ENCODE measurements at places on chromosomes 7 and 10.
A peak's percentile ranks its signal among the peaks of the same experiment; 100 is the strongest.

GRCh38 chr10:67770537-67770936, 67.5 kb downstream of the DNAJC12 start:
- no peak for DNase-seq

- DNase-seq, result no peak
Observed at GRCh38 chr10:78337646-78338391, 304.2 kb downstream of the RPS24 start.

DNA sequence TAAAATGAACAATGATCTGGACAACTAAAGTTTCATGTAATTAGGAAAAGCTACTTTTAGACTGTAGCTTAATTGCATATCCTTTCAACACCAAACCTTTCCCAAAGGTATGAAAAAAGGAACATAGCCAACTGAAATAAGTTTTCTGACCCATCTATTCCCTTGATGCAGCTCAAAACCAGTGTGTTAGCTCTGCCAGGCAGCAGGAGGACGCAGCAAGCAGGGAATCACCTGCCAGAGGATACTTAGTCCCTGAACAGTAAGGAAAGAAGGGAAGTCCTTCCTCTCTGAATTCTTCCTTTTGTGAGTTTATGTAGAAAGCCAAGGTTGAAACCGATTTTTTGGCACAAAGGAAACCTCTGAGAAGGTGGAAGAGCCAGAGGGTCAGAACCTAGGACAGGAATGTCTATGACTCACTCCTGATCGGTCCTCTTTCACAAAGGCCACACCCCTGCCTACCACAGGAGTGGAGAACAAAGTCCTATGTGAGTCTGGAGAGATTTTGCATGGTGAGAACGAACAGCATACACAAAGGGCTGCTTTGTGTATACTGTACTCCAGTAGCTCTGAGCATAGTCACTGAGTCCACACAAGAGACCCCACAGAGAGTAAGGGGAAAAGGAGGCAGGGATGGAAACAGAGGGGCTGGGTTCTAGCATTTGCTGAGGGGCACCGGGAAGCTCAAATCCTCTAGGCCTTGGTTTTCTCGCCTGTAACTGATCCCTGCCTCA, 68.8 kb upstream of the GSDME start:
- DNase-seq, result peak; percentile 7

DNA sequence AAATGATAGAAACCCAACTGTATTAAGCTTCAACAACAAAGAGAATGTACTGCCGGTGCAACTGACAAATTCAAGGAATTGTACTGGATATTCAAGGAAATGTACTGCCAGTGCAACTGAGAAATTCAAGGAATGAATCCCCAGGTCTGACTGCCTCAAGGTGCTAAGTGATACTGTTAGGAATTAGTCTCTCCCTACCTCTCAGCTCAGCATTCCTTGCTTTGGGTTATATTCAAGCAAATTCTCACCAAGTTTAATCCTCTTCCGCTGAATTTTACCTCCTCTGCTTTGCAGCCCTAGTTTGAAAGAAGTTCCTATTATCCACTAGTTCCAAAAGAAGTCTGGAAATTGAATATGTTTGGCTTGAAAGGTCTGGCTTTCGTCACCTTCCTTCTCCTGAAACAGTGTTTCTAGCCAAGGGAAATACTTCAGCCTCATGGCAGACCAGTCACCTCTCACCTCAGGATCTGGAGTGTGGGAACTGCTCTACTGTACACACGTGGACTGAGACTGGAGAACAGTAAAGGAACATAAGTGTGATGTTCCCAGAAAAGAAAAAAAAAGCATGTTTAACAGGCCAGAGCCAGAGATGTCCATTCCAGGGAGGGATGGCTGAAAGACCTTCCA, 60.4 kb downstream of the SORCS1 start:
- DNase-seq, result no peak

DNA sequence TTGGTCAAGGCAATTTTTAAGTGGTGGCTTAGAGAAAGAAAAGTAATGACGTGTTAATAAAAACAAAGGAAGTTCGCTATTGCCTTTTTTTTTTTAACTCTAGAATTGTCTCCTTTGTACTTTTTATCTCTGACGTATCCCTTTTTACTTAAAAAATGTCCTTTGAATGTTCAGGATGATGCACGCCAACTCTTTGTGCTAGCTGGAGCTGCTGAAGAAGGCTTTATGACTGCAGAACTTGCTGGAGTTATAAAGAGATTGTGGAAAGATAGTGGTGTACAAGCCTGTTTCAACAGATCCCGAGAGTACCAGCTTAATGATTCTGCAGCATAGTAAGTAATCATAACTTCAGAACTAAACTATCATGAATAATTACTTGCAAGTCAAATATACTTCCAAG, 64.4 kb downstream of the GNAI1 start:
- no peak for DNase-seq

DNA sequence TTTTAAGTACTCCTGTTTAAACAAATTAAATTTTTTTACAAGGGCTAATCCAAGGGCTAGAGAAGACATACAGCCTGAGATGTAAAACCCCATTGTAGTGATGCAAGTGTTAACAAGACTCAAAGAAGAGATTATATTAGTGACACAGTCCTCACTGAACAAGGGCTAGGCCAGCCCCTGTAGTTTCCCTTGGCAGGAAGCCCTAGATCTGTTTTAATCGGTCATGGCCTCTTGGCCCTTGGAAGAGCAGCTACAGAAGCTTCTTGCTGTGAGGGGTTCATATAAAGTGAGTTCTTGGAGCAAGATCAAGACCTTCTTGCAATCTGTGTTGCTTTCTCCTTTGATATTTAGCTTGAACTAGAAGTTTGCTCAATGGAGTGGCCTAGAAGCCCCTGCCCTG, 1339.4 kb downstream of the XPNPEP1 start:
- DNase-seq, result no peak

- DNase-seq, result no peak
Observed at GRCh38 chr7:975702-976473, 539 bp upstream of the COX19 start.

DNA sequence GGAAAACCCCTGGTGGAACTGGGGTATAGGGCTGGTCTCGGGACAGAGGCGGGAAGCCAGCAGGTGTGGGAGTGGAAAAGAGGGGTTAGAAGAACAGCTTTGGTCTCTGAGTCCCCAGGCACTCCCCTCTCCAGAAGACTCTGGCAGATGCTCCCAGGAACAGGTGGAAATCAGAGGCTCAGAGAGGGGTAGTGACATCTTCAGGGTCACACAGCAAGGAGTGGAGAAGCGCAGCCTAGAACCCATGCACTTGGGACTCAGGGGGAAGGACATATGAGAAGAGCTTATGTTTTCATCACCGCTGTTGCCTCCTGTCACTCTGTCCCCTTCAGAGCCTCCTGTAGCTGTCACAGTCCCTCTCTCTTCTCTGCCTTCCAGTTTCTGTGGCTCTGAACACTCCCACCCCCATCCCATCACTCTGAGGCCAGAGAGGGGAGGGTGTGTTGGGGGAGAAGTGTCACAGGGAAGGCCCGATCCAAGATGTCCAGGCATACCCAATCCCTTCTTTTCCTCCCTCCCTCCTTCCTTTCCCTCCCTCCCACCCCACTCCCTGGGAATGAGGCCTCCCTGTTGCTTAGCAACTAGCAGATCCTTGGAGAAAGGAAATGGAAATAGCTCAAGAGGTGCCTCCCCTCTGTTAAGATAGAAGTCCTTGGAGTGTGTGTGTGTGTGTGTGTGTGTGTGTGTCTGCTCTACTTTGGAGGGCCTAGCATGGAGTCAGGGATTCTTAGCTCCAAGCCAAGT, 32.0 kb downstream of the SRRM3 start:
- DNase-seq, result no peak

DNA sequence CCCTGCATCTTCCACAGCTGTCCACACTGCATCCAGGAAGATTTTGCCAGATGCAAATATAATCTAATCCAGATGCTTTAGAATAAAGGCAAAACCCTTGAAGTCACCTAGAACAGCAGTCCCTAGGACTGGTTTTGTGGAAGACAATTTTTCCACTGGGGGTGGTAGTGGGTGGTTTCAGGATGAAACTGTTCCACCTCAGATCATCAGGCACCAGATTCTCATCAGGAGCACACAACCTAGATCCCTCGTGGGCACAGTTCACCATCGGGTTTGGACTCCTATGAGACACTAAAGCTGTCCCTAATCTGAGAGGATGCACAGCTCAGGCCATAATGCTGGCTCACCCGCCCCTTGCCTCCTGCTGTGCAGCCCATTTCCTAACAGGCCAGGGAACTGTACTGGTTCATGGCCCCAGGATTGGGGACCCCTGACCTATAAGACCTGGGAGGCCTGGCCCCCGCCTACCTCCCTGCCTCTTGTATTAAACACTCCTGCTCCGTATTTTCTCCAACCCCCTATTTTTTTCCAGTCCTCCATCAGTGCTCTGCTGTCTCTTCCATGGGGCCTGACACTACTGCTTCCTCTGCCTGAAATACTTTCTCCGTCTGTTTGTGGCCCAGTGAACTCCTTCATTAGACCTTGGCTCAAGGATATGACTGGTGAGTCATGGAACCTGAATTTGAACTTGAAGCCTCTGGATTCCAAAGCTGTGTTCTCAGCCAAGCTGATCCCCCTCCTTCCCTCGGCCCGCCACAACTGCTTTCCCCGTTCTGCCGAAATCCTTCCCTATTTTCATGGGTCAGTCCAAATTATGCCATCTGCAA, 79.9 kb upstream of the RHEB start:
- DNase-seq, result no peak

DNA sequence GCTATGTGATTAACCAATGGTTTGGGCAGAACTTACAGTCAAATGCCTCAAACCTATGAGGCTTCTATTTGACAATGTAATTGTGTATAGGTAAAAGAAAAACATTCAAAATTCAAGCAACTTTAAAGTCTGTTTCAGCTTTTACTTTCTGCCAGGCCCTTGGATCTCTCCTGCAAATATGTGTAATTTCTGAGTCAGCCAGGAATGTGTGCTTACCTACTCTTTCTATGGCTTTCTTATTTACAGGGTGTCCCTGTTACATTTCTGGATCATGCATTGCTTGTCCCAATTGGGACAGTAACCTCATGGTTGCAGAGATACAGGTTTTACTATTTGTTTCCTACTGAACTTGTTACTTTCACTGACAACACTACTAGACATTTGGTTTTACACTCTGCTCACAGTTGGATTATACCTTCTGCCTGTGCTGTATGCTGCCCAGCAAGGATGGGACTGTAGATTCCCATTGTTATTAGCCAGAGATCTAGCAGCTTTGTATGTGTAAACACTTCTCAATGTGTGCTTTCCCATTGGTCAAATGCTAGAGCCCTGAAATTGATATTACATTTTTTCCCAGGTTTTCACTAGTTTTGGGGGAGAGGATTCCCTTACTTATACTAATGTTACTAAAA, 355.3 kb downstream of the ARL4A start:
- no peak for DNase-seq

- DNase-seq, result no peak
Observed at GRCh38 chr7:69790977-69791724, 192.9 kb downstream of the AUTS2 start.

DNA sequence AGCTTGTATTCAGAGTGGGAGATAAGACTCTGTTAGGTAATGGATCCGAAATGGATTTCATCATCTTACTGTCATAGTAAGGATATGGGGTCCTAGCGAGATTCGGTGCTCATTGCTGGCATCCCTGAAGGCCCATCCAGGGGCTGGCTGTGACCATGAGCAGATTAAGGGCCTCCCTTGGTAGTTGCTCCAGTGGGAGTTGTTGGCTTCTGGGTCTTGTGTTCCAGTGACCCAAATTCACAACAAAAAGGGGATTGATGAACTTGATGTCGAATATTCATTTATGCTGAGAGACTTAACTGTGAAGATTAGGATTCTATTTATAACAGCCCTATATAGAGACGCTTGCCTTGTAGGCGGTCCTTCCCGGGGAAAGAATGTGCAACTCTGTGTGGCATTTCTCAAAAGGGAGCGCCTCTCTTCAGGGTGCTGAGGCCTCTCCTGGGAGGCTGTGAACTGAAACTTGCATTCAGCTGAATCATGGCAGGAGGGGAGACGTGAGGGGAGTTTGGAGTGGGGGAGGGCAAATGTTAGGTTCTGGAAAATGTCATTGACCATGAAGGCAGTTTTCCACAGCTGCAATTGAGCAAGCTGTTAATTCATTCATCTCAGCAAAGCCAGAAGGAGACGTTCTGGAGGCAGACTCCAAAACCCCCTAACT, 233.1 kb upstream of the FZD8 start:
- DNase-seq, result no peak

GRCh38 chr10:100997360-100998182, 2.0 kb upstream of the LZTS2 start:
- DNase-seq, result peak; percentile 80
